Stimulated activated CD8-positive, alpha-beta memory T cell treated with anti-CD3 and anti-CD28 coated beads, Interleukin-2, amount 100 ng/mL, for 48 hours (primary cell): ENCODE measurements at places on chromosomes 4 and X.

DNA sequence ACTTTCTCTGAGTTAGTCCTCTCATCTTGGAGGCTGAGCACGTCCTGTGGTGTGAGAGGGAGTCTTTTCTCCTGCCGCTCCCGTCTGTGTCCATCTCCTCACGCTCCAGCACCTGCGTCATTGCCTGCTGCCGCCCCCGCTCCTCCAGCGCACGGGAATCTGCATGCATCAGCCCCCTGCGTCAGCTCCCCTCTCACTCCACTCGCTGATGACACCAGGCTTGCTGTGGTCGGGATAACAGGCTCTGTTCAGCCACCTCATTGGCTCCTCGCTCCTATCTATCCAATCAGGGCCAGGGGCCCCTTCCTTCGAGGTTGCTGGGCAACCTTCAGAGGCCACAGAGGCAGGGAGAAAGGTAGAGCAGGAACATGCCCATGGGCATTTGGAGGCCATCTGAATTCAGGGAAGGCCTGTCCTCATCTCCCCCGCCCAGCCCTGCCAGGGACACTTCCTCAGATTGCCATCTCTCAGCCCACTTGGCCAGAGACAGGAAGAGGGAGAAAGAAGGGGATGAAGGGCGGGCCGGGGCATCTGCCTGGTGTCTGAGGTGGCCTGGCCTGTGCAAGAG is 9.3 kb downstream of the ZNF185 start:
- DNase-seq: no peak

DNA sequence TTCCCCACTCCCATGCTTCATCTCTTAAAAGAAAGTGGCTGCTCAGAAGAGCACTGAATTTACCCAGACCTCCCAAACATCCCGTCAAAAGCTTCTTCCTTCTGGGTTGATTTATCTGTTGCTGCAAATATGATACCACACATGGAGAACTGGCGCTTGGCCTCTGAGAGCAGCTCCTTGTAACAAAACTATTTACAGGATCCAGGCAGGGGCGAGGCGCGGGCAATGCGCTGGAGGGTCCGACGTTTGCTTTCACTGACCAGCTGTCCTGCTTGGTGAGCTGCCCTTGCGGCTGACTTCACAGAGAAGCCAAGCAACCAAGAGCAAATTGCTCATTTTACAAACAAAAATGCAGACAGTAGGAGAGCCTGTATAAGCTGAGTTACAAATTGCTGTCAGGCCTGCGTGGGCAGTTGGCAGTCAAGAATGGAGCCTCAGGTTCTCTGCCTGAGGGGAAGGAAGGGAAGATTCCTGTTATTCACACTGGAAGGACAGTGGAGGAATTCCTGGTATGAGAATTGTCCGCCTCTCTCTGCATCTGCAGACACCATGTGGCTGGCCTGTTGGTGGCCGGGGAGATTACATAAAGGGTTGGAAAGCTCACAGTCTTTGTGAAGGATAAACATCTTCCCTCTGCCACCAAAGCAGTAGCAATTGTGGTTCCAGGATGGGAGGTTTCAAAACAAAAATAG is 192.2 kb upstream of the LEF1 start:
- no peak for DNase-seq

- peak; percentile 0 for DNase-seq
Observed at GRCh38 chrX:13898603-13899002, 81.7 kb upstream of the GPM6B start.

DNA sequence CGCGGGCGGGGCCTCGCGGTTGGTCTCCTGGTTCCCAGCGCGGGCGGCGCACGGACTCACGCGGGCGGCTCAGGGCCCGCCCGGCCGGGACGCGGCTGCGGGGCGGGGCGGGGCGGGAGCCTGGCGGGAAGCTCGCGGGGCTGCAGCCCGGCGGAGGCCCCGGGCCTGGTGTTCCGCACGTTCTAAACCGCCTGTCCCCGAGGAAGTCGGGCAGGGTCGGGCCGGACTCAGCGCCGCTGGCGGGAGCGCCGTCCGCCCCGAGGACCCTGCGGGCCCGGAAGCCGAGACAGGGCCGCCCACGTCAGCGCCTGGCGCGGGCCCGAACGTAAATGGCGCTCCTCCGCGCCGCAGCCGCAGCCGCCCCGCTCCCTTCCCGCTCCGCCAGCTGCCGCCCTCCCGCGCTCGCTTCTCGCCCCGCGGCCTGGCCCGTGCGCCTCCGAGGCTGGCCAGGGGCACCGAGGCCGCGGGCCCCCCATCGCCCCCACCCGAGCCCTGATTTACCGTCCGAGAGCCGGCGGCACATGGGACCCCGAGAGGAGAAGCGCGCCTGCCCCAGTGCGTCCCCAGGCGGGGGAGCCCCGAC is 309 bp upstream of the CTBP1 start:
- DNase-seq: peak; percentile 73

DNA sequence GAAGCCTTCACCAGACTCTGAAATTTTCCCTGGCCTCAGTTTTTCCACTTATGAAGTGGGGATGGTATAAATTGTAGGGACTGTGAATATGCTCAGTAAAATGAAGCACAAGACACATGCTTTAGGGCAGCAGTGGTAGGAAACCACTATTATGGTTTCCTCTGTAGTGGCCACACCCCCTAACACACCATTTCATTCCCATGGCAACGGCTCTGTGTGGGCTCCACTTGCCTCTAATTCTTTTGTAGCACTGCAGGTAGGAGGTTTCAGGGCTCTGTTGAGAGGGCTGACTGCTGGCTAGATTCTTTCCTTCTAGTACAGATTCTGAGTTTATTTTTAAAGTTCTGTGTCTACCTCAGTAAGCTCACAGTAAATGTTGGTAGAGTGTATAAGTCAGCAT is 3.5 kb upstream of the VMA21 start:
- DNase-seq: no peak

GRCh38 chr4:46316215-46316614 is 73.7 kb downstream of the GABRA2 start:
- no peak for DNase-seq

DNA sequence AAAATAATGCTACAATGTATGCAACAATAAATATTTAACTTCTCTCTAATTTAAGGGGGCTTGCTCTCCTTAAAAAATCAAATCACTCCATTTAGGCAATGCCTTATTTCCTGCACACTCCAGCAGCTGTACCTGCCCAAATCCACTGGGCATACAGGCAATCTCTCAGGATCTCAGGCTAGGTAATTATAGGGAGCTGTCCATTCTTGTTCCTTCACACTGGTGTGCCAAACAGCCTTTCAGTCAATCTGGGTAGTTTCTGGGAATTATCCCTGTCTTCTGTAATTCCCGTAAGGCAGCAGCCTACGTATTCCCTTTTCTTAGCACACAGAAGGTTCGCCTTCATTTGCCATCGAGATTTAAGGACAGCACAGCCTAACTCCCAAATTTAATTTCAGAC is 922.6 kb upstream of the SLIT2 start:
- no peak for DNase-seq

DNA sequence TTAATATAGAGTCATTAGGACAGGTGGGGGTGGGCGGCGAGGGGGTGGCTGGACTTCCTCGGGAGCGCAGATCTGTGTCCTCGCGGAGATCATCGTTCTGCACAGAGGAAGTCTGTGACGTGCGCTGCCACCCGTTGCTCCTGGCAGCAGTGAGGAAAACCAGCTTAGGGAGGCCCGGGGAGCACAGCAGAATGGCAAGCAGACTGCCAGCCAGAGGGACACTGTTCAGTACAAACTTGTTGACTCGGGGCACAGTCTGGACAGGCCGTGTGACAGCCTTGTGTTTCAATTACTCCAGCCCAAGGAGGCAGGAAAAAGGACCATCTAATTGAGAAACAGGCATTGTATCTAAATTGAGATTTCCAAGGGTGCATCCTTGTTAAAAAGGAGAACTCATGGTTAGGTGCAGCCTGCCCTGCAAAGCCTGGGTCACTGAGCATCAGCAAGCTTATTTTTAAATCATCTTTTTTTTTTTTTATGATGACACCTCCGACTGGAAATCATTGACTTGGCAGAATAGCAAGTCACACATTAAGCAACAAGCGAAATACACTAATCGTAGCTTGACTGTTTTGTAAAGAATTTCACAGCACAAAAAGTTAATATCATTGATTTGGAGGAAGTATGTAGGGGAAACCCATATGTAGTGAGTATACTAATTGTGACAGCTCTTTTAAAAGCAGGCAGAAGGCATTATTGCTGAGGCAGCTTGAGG is 512.0 kb upstream of the FAT1 start:
- no peak for DNase-seq

- peak; percentile 27 for DNase-seq
Observed at GRCh38 chr4:7539659-7540058, 104.9 kb upstream of the PSAPL1 start.

GRCh38 chr4:36235306-36235705 is 9.0 kb downstream of the ARAP2 start:
- no peak for DNase-seq

DNA sequence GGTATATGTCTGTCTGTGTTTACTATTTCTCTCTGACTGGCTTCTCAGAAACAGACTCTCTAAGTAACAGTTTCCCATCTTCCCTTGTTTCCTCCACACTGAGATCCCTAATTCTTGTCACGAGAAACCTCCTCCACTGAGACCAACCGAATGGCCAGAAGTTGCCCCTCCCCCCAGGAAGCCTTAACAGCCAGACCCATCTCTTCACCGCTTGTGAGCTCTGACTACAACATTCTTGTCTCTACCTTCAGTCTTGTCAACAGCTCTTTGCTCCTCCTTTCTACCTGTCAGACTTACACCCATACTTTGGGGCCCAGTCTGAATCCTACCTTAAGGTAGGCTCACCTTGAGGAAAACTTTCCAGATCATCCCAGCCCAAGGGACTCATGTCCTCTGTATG is 90.8 kb downstream of the NHSL2 start:
- DNase-seq: no peak

DNA sequence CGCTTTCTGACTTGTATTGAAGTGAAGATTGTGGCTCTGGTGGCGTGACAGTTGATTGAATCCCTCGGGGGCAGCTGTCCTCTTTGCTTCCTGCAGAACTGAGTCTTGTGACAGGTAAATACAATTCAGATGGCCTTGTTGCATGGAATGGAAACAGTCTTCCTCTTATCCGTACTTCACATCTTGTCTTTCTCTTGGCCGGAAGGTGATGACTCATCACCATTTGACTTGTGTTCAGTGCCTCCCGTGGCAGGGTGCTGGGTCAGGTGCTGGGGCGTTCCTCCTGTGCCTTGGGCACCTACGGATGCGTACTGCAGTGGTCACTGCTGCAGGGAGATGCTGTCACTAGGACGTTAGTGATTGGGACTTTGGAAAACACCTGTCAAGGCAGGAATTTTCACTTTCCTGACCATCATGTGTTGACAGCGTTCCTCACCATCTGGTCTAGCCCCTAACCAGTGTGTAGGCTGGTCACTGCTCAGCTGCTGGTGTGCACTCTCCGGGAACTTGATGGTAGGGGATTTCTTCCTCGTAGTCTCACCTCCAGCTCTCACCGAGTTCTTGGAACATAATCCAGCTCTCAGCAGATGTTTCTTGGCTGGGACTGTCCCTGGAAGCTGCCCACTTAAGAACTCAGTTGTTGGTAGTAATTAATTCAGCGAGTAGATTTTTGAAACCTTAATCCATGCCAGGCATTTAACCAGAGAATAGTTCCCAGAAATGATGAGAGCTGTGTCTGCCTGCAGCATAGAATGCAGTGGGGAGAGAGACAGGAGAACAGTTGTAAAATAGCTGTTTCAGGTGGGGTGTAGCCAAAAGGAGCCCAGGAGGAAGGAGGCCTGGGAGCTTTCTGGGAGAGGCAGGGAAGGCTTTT is 7.2 kb downstream of the TBC1D14 start:
- DNase-seq: no peak

DNA sequence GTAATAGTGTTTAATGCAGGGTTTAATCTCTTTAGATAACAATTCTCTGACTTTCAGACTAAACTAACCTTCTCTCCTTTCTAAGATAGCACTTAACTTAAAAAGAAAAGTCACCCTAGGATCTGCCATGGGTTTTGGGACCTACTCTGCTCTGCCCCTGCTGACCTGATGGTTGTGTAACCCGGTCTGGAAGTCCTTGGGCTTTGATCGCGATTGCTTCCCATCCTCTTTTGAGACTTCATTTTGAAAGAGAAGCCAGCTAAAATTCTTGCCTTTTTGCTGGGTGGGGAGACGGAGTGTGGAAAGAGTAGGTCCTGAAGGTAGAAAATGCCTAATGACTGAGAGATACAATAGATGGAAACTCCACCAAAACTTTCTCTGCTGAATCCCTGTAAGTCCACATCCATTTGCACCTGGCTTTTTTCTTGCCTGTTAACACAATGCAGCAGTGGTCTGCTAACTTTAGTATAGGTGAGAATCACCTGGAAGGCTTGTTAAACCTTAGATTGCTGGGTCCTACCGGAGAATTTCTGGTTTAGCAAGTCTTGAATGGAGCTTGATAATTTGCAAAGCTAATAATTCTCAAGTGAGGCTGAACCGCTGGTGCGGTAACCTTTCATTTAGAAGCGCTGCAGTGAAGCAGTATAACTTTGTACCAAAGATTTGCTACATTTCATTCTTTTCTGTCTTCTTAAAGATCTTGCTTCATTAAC is 45.6 kb upstream of the CCSER1 start:
- DNase-seq: no peak

DNA sequence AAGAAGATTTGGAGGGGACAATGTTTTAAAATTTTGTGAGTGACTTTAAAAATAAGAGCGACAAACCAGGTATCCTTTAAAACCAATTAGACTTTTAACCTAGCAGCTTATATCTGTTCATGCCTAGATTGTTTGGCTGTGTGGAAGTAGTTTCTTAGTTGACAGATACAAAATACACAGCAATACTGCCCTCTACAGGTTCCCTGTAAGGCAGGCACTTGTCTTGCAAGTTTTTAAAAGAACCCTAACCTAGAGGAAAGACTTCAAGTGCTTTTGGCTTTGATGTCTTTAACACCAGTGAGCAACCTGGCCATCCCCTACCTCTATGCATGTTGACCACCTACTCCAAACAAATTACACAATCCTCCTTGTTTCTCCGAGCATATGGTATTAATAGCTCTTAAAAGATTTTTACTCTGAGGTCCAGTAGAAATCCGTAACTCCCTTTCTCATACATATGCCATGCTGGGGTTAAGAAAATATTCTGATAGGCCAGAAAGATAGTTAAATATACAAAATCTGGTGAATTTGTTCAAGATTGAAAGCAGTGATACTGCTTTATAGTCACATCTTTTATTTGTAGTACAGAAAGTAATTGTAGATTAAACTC is 273.0 kb downstream of the ARHGAP24 start:
- no peak for DNase-seq

- DNase-seq: no peak
Observed at GRCh38 chrX:74251006-74251930, 52.7 kb upstream of the ZCCHC13 start.
